ENCODE measurements at places on chromosomes 11 and 22. TPM values are rescaled to one million over a fixed set of nuclear protein-coding genes. Genes with fewer than 3 reads are reported as not detected.

- DNase-seq: no peak
Observed at GRCh38 chr11:126197277-126197939, 14.0 kb downstream of the RPUSD4 start.

DNA sequence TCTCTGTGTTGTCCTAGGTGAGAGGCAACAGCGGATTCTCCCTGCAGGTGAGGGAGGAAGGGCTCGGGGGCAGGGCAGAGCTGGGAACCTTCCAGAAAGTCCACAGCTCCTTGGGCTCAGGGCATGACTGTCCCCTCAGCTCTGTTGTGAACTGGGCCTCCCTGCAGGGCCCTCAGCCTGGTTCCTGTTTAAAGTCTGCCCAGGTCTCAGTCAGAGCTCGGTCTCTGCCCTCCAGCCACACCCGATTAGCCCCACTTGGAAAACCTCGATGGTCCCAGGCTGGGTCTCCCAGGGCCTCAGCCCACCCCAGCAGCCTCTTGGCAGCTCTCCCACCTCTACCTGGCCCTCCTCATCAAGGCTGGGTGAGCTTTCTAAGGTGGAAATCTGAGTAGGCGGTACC lies 65.3 kb upstream of the SLC22A12 start:
- no peak for DNase-seq

- DNase-seq: no peak
Observed at GRCh38 chr11:2662430-2663299, 37.1 kb downstream of the KCNQ1OT1 start.

DNA sequence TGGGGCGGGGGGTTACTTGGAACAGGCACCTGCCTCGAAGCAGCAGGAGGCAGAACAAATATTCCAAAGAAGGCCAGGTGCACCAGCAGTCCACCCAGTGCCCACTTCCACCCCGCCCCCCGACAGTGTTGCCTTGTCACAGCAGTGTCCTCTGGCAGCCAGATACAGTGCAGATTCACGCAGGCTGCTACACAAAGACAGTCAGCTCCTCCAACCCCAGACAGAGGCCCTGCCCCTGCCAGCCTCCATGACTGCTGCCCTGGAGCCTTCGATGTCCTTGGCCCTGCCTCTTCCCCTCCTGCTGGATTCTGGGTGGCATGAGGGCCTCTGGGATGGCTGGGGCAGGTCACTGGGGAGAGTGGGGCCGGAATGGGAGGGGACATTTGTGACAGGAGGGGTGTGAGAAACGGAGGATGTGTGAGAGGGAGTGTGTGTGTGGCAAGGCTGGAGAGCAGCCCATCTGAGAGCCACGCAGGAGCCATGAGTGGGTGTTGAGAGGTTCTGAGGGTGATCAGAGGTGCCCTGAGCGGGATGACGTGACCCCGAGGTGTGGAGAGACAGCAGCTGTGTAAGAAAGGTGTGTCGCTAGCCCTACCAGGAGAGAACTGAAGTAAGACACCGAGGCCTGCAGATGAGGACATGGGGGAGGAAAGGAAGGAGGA lies 173.7 kb downstream of the CEP164 start:
- no peak for DNase-seq

DNA sequence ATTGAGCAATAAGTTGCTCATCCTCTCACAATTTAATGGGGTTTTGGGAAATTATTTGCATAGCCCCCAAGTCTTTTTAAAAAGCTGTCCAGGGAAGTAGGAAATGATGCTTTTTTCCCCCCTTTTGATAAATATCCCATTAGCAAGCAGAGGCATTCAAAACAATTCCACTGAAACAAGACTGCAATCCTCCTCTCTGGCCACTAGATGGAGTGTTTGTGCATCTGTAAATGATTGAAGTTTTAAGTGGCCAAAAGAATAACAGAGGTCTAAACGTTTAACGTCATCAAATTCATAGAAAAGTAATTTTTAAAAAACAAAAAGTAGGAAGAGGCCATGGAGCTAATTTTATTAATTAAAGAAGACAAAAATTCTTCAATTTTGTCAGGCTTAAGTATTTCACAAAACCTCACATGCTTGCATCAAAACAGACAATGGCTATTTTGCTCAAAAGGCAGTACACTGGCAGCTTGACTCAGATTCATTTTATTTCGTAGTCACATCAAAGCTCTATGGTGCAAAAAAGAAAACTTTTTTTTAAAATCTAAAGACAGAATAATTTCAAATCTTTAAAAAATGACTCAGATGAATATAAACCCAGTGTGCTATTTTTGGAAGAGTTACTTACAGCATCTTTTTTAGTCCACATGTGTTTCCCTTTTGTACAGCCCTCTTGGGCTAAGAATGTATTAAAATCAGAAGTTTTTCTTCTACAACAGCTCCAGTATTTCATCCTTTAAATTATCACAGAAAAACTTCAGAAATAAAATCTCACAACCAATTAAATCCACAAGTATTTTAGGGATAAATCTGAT lies 17.8 kb downstream of the CHORDC1 start:
- DNase-seq: no peak

Gene ANGPTL5
- total RNA-seq: not detected

Gene OR51I1
- total RNA-seq: not detected

Gene HMBS
- 6.1 TPM for total RNA-seq

Gene TRIM49
- not detected for total RNA-seq

Gene SFI1
- 15.3 TPM for total RNA-seq

Gene TRIM48
- total RNA-seq: not detected

Gene MRPL17
- total RNA-seq: 20.0 TPM

Gene KDM4E
- not detected for total RNA-seq
